Nephron progenitor cell (in vitro differentiated cells): ENCODE measurements at places on chromosomes 16 and 17.
A peak's percentile ranks its signal among the peaks of the same experiment; 100 is the strongest.

DNA sequence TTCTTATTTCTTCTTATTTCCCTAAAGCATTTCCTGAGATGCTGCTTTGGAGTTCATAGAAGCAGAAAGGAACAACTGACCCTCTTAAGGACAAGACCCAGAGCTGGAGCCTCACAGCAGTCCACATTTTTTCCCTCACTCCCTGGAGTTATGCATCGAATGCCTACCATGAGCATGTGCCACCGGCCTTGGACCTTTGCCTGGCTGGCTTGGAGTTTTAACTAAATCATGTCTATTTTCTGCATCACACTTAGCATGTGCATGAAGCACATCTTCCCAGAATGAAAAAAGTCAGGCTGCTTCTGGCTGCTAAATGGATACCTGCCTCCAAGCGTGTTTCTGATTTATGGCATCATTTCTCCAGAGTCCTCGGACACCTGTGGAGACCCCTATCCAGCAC, 104.5 kb downstream of the SPACA3 start:
- DNase-seq = no peak
- H3K36me3 ChIP-seq = no peaks in the 10 kb centered on the region
- no peak overlapping the region for H3K27ac ChIP-seq
- no peak overlapping the region for H3K4me3 ChIP-seq

DNA sequence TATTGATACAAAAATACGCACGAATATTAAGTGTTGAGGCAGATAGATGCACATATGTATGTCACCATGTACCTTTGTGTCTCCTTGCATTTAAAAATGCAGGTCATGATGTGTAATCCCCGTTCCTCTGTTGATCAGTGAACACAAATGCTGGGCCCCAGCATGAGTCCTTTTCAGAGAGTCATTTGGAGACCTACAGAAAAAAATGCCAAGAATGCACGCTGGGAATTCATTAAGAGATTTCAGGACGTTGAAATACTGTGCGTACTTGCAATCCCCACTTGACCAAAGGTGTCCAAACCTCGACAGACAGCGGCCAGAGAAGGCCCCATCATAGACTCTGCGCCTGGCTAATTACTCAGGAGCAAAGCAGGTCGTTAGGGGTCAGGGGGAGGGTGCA, 496.0 kb downstream of the MAF start:
- H3K36me3 ChIP-seq = no peaks in the 10 kb centered on the region
- H3K4me3 ChIP-seq = no peak overlapping the region
- peaks cover 8% of the 10 kb centered on the region for H3K27me3 ChIP-seq
- DNase-seq = no peak
- no peak overlapping the region for H3K27ac ChIP-seq

- no peaks in the 10 kb centered on the region for H3K36me3 ChIP-seq
- peaks cover 36% of the 10 kb centered on the region for H3K4me1 ChIP-seq
- peak; percentile 62 for DNase-seq
- peaks cover 87% of the 10 kb centered on the region for H3K27me3 ChIP-seq
These were observed 14.4 kb upstream of the CBX8 start for GRCh38 chr17:79811011-79811867.

- no peaks in the 10 kb centered on the region for H3K27me3 ChIP-seq
- no peaks in the 10 kb centered on the region for H3K36me3 ChIP-seq
- no peak for DNase-seq
- no peak overlapping the region for H3K27ac ChIP-seq
- H3K4me3 ChIP-seq = no peak overlapping the region
- peaks cover 45% of the 10 kb centered on the region for H3K4me1 ChIP-seq
These were observed 4.1 kb upstream of the UBALD1 start for GRCh38 chr16:4618645-4619418.

- H3K27me3 ChIP-seq = peaks cover 3% of the 10 kb centered on the region
- no peak overlapping the region for H3K4me3 ChIP-seq
- H3K27ac ChIP-seq = no peak overlapping the region
- no peaks in the 10 kb centered on the region for H3K4me1 ChIP-seq
These were observed 920.2 kb upstream of the SOX9 start for GRCh38 chr17:71200597-71200996.

- H3K27ac ChIP-seq = no peak overlapping the region
- peak overlapping the region; percentile 88 for H3K4me3 ChIP-seq
- DNase-seq = no peak
- peaks cover 27% of the 10 kb centered on the region for H3K4me1 ChIP-seq
These were observed 510 bp upstream of the RAB40B start for GRCh38 chr17:82698974-82699442.

DNA sequence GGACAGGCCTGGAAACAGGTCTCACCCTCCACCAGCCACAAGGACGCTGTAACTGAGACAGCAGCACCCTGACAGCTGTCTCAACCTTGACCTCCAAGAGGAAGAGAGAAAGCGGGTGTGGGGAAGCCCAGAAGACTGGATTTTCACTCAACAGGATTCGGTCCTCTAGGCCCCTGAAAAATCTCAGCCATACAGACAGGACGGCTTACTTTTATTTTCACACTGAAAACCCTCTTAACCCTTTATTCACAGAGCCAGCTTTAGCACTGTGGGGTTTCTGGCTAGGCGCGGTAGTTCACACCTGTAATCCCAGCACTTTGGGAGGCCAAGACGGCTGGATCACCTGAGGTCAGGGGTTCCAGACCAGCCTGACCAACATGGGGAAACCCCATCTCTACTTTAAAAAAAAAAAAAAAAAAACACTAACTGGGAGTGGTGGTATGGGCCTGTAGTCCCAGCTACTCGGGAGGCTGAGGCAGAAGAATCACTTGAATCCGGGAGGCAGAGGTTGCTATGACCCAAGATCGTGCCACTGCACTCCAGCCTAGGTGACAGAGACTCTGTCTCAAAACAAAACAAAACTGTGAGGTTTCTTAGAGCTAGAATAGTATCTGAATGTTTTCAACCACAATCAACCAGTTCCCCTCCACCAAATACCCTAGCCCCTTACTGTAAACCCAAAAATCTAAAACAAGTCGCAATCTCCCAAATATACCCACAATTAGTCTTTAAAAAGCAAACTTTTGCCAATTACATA, 5.3 kb downstream of the ANKRD11 start:
- H3K27me3 ChIP-seq = no peaks in the 10 kb centered on the region
- no peak for DNase-seq
- peaks cover 87% of the 10 kb centered on the region for H3K4me1 ChIP-seq
- H3K27ac ChIP-seq = no peak overlapping the region
- peak overlapping the region; percentile 23 for H3K4me3 ChIP-seq

DNA sequence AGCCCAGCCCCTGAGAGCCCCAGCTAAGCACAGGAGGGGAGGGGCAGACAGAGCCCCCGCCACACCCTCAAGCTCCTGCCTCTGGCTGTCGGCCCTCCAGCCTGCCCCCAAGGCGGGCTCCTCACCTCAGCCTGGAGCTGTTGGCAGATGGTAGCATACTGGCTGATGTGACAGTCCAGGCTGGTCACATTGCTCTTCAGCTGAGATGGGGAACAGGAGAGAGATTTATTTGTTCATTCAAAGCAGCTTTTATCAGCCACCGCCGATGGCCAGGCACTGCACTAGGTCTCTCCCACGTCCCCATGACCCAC, 14.8 kb downstream of the KIF18B start:
- no peak overlapping the region for H3K27ac ChIP-seq
- H3K27me3 ChIP-seq = no peaks in the 10 kb centered on the region
- H3K36me3 ChIP-seq = peaks cover 41% of the 10 kb centered on the region

GRCh38 chr16:82972331-82972919, 345.7 kb downstream of the CDH13 start:
- H3K36me3 ChIP-seq = no peaks in the 10 kb centered on the region
- H3K4me3 ChIP-seq = no peak overlapping the region
- peaks cover 4% of the 10 kb centered on the region for H3K27me3 ChIP-seq
- no peak for DNase-seq
- H3K27ac ChIP-seq = no peak overlapping the region

GRCh38 chr16:6482696-6483468, 849.8 kb upstream of the RBFOX1 start:
- no peak overlapping the region for H3K27ac ChIP-seq
- no peaks in the 10 kb centered on the region for H3K36me3 ChIP-seq
- peaks cover 6% of the 10 kb centered on the region for H3K4me1 ChIP-seq
- H3K4me3 ChIP-seq = peak overlapping the region; percentile 80
- no peak for DNase-seq

- no peaks in the 10 kb centered on the region for H3K27me3 ChIP-seq
These were observed 44.3 kb upstream of the PVALEF start for GRCh38 chr17:81120695-81121621.

- peaks cover 2% of the 10 kb centered on the region for H3K27me3 ChIP-seq
- H3K4me3 ChIP-seq = no peak overlapping the region
- H3K4me1 ChIP-seq = peaks cover 9% of the 10 kb centered on the region
- H3K36me3 ChIP-seq = no peaks in the 10 kb centered on the region
These were observed 390.9 kb downstream of the TMEM114 start for GRCh38 chr16:8199390-8199789.

DNA sequence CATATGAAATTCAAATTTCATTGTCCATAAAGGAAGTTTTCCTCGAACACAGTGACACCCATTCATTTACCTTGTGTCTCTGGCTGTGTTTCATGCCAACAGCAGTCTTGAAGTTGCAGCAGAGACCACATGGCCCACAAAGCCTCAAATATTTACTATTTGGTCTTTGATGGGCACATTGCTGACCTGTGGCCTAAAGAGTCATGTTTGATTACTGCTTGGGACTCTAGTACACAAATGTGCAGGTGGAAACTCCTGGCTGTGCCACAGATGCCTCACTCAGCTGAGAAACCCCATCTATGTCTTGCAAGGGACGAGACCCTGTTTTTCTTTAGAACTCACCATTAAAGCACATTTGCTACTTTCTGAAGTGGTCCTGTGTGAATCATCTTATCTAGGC, 76.7 kb downstream of the SLC6A2 start:
- no peaks in the 10 kb centered on the region for H3K36me3 ChIP-seq
- H3K4me1 ChIP-seq = no peaks in the 10 kb centered on the region
- H3K27me3 ChIP-seq = peaks cover 24% of the 10 kb centered on the region
- H3K27ac ChIP-seq = no peak overlapping the region
- no peak overlapping the region for H3K4me3 ChIP-seq

DNA sequence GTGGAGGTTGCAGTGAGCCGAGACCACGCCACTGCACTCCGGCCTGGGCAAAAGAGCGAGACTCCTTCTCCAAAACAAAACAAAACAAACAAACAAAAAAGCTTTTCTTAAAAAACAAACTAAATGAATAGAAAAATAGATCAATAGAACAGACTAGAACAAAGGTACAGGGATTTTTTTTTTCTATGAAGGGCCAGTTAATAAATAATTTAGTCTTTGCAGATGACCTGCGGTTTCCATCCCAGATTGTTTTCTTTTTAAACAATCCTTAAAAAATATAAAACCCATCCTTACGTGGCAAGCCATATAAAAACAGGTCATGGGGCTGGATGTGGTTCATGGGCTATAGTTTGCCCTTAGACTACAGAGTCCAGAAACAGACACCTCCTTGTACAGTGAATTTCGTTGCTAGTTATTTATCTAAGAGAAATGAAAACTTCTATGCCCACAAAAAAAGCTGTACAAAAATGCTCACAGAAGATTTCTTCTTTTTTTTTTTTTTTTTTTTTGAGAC, 45.4 kb downstream of the CREBBP start:
- H3K36me3 ChIP-seq = peaks cover 82% of the 10 kb centered on the region
- H3K27ac ChIP-seq = no peak overlapping the region
- no peak overlapping the region for H3K4me3 ChIP-seq

GRCh38 chr17:80970762-80971703, 20.6 kb upstream of the CHMP6 start:
- peaks cover 3% of the 10 kb centered on the region for H3K36me3 ChIP-seq
- no peak overlapping the region for H3K4me3 ChIP-seq
- H3K27ac ChIP-seq = no peak overlapping the region
- DNase-seq = no peak

DNA sequence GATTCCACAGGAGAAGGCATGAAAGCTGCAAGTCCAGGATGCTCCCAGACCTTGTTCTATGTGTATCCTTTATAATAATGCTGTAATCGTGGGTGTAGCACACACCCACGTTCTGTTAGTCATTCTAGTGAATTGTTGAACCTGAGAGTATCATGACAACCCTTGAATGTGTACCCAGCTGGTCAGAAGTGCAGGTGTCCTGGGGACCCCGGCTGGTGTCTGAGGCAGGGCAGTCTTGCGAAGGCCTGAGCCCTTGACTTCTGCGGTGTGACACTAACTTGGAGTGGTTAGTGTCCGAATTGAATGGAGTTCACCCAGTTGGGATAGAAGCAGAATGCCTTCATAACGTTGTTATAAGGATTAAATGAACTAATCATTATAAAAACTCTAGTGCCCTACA, 218.0 kb upstream of the TNRC6C start:
- H3K4me1 ChIP-seq = peaks cover 31% of the 10 kb centered on the region
- H3K27ac ChIP-seq = no peak overlapping the region
- DNase-seq = no peak

DNA sequence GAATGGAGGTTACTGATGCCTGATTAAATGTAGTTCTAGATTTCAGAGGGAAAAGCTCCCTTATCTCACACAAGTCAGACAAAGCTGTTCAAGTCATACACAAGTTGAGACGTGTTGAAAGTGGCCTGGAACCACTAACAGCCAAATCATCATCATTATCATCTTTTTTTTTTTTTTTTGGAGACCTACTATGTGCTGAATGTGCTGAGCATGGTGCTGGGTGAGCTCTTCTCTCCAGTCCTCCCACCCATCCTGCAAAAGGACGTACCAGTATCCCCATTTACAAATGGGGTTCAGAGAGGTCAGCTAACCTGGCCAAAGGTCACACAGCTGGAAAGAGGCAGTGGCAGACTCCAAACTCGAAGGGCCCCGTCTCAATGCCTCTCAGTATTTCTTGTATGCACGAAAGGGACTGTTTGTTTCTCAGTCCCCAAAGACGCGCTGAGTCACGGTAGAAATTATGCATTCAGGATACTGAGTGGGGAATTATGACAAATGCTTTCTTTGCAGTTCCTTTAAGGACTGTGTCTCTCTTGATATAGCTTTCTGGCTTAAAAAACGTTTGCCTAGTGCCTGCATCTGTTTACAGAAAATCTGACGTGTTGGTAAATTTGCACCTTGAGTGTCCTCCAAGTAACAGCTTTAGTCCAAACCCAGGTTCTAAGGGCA, 235.5 kb downstream of the XYLT1 start:
- no peaks in the 10 kb centered on the region for H3K36me3 ChIP-seq
- no peak for DNase-seq
- peaks cover 4% of the 10 kb centered on the region for H3K27me3 ChIP-seq
- H3K4me3 ChIP-seq = no peak overlapping the region
- H3K4me1 ChIP-seq = no peaks in the 10 kb centered on the region

- no peak overlapping the region for H3K27ac ChIP-seq
- no peak overlapping the region for H3K4me3 ChIP-seq
- no peaks in the 10 kb centered on the region for H3K27me3 ChIP-seq
These were observed 209.5 kb downstream of the AATF start for GRCh38 chr17:37158290-37158689.

DNA sequence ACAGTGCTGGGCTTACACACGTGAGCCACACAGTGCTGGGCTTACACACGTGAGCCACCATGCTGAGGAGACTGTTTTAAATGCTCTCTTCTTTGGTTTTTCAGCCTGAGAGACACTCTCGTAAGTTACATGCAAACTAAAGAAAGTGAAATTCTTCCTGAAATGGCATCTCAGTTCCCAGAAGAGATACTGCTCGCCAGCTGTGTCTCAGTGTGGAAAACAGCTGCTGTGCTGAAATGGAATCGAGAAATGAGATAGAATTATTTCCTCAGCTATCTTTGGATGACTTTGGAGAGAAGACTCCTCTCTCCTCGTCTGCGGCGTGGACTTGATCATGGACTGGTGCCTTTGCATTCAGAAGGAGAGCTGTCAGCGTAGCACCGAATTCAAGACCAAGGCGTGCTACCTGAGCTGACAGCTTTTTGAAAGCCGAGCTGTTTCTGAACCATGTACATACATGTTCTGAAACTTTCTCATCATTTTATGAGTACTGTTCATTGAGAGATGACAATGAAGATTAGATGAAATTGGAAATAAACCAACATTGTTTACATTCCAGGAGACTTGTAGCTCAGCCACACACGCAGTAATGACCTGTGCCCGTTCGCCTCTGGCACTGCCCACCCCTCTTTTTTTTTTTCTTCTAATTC, 21.6 kb upstream of the ENDOV start:
- peaks cover 3% of the 10 kb centered on the region for H3K36me3 ChIP-seq
- H3K4me3 ChIP-seq = no peak overlapping the region
- H3K27me3 ChIP-seq = peaks cover 8% of the 10 kb centered on the region
- peaks cover 38% of the 10 kb centered on the region for H3K4me1 ChIP-seq
- DNase-seq = no peak
